ENCODE measurements at places on chromosomes 6 and 20.

- peak; percentile 78 for DNase-seq
Observed at GRCh38 chr6:160030103-160030502, 61.2 kb downstream of the IGF2R start.

GRCh38 chr6:122657601-122658000, 47.4 kb downstream of the PKIB start:
- DNase-seq: no peak

DNA sequence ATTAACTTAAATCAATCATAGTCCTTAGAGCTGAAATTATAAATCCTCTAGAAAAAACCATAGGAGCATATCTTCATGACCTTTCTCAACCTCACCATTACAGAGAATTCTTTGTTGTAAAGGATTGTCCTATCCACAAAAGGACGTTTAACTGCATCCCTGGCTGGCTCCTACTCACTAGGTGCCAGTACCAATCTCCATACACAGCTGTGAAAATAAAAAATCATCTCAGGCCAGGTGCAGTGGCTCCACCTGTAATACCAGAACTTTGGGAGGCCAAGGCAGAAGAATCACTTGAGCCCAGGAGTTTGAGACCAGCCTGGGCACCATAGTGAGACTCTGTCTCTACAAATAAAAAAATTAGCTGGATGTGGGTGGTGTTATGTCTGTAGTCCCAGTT, 89.9 kb downstream of the PDSS2 start:
- no peak for DNase-seq

- no peak for DNase-seq
Observed at GRCh38 chr20:58677079-58677604, 15.5 kb upstream of the NPEPL1 start.

DNA sequence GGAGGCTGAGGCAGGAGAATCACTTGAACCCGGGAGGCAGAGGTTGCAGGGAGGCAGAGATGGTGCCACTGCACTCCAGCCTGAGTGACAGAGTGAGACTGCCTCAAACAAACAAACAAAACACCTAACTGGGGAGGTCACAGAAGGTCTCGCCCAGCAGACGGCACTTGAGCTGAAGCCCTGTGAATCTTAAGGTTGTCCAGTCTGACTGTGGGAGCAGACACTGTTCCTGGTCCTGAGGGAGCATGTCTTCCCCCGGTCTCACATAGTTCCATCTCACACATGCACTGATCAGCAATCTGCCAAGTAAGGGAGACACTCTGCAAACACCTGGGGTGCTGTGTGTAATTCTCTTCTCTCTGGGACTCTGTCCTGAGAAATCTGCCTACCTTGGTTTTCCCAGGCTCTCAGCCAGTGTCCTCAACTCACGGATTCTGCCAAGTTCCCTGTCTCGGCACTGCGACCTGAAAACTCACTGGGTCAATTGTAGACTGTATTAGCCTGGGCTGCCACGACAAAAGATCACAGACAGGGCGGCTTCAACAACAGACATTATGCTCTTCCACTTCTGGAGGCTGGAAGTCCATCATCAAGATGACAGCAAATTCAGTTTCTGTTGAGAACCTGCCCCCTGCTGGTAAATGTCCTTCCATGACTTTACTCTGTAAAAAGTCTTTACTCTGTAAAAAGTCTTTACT, 94.3 kb downstream of the JPH2 start:
- DNase-seq: peak; percentile 40

GRCh38 chr20:3515379-3516170, 44.8 kb downstream of the ATRN start:
- no peak for DNase-seq

GRCh38 chr6:154619146-154619545, 108.7 kb upstream of the CNKSR3 start:
- no peak for DNase-seq

DNA sequence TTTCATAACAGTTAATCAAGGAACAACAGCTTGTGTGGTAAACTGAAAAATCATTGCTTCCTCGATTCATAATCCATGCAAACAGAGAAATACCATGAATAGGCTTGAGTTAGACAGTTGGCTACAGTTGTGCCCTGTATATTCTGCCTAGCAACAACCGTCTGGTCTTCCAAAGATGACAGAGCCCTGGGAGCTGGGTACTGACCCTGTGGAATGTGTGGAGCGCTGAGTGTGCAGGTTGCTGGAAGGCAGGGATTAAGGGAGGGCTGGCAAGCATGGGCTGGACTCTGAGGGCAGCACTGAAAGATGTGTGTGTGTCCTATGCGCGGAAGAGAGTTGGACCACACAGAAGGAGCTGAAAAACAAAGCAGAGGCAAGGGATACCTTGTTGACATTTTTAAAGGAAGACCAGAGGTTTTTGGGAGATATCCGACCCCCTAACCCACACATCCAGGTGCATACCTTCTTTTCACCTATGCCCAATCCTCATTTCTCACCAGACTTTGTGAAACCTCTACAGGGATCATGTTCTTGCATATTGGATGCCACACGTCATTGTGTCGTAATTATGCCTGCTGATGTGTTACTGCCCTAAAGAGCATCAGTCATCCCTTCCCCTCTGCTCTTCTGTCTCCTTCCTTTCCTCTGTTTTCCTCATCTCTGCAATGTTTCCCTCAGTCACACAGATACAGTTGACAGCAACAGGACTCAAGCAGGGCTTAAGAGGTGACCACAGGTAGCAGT, 58.2 kb upstream of the VGLL2 start:
- DNase-seq: no peak

GRCh38 chr6:6434151-6434550, 113.7 kb upstream of the F13A1 start:
- DNase-seq: no peak
